Breast epithelium (tissue), 4 donors: ENCODE measurements at places on chromosomes 2 and 18.

- no peaks in the 10 kb centered on the region for H3K27me3 ChIP-seq
- H3K36me3 ChIP-seq = no peaks in the 10 kb centered on the region
- no peak for DNase-seq
- no peak overlapping the region for H3K27ac ChIP-seq
- H3K4me1 ChIP-seq = no peaks in the 10 kb centered on the region
Observed at GRCh38 chr2:215238485-215239098, 73.3 kb upstream of the ATIC start.

DNA sequence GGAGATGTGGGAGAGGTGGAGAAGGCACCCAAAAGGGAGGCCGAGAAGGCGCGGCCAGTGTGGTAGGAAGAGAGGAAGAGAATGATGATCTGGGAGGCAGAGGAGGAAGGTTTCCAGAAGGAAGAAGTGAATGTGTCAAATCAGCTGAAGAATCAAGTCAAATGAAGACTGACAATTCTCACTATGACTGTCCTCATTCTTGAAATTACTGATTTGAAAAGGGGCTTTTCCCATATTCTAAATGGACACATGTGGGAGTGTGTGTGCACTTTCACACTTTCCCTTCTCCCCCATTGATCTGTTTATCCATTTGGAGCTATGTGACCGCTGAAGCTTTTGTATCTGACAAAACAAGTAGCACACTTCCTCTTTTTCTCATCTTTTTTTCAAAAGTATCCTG, 6.1 kb downstream of the AFF3 start:
- no peak overlapping the region for H3K4me3 ChIP-seq
- H3K36me3 ChIP-seq = no peaks in the 10 kb centered on the region
- H3K4me1 ChIP-seq = no peaks in the 10 kb centered on the region
- DNase-seq = no peak

- no peaks in the 10 kb centered on the region for H3K36me3 ChIP-seq
- no peak overlapping the region for H3K4me3 ChIP-seq
- no peaks in the 10 kb centered on the region for H3K27me3 ChIP-seq
- no peaks in the 10 kb centered on the region for H3K4me1 ChIP-seq
Observed at GRCh38 chr18:39913672-39914366, 2041.2 kb upstream of the PIK3C3 start.

- no peaks in the 10 kb centered on the region for H3K27me3 ChIP-seq
- DNase-seq = no peak
- peaks cover 4% of the 10 kb centered on the region for H3K36me3 ChIP-seq
- H3K4me3 ChIP-seq = no peak overlapping the region
Observed at GRCh38 chr18:35247412-35248249, 6.8 kb downstream of the ZNF397 start.

GRCh38 chr2:204748286-204748685, 203.0 kb downstream of the PARD3B start:
- no peaks in the 10 kb centered on the region for H3K36me3 ChIP-seq
- no peaks in the 10 kb centered on the region for H3K4me1 ChIP-seq
- no peak overlapping the region for H3K4me3 ChIP-seq
- DNase-seq = no peak
